ENCODE measurements at places on chromosomes 6 and 20.

DNA sequence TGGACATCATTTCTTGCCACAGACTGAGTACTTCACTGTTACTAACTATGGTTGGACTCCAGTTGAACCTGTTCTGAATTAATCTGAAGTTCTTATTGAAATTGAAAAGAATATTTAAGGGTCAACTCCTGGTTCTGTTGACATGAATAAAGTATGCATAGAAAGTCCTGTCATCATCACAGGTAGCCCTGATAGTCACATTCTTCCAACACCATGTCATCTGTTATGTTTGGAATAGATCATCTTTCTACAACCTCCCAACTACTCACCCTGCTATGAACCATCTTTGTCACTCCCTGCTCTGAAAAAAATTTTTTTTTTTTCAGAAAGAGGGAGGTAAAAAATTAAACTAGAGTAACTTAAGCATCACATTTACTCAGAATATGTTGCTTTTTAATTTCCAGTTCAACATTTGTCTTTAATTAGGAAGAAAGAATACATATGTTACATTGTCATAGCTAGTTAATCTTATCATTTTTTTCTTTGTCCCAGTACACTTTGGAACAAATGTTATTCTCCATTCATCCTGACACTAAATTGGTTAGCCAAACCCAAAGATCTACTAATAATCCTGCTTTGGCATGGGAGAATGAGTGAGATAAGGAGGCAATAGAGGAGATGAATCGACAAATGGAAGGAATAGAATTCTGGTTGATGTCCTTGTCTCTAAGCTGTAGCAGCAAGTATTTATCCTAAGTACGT, 775.1 kb upstream of the NRSN1 start:
- no peak overlapping the region for H3K27ac ChIP-seq
- no peaks in the 10 kb centered on the region for H3K4me1 ChIP-seq
- H3K27me3 ChIP-seq = no peaks in the 10 kb centered on the region
- H3K4me3 ChIP-seq = no peak overlapping the region
- DNase-seq = no peak
- H3K36me3 ChIP-seq = no peaks in the 10 kb centered on the region

- no peak overlapping the region for H3K27ac ChIP-seq
- H3K27me3 ChIP-seq = no peaks in the 10 kb centered on the region
- no peaks in the 10 kb centered on the region for H3K4me1 ChIP-seq
- no peaks in the 10 kb centered on the region for H3K36me3 ChIP-seq
- H3K4me3 ChIP-seq = no peak overlapping the region
Measured at GRCh38 chr6:38354905-38355304, 284.8 kb downstream of the BTBD9 start.

- no peaks in the 10 kb centered on the region for H3K27me3 ChIP-seq
- H3K4me3 ChIP-seq = no peak overlapping the region
- DNase-seq = no peak
- H3K27ac ChIP-seq = no peak overlapping the region
- no peaks in the 10 kb centered on the region for H3K4me1 ChIP-seq
Measured at GRCh38 chr6:46377209-46377608, 114.0 kb downstream of the RCAN2 start.

GRCh38 chr20:59324521-59325141, 24.2 kb downstream of the EDN3 start:
- no peaks in the 10 kb centered on the region for H3K36me3 ChIP-seq
- no peak overlapping the region for H3K4me3 ChIP-seq
- no peaks in the 10 kb centered on the region for H3K4me1 ChIP-seq
- H3K27me3 ChIP-seq = no peaks in the 10 kb centered on the region
- H3K27ac ChIP-seq = no peak overlapping the region

GRCh38 chr6:124057461-124057860, 253.8 kb downstream of the NKAIN2 start:
- H3K27ac ChIP-seq = no peak overlapping the region
- no peaks in the 10 kb centered on the region for H3K36me3 ChIP-seq
- H3K27me3 ChIP-seq = no peaks in the 10 kb centered on the region
- H3K4me1 ChIP-seq = no peaks in the 10 kb centered on the region
- no peak for DNase-seq

DNA sequence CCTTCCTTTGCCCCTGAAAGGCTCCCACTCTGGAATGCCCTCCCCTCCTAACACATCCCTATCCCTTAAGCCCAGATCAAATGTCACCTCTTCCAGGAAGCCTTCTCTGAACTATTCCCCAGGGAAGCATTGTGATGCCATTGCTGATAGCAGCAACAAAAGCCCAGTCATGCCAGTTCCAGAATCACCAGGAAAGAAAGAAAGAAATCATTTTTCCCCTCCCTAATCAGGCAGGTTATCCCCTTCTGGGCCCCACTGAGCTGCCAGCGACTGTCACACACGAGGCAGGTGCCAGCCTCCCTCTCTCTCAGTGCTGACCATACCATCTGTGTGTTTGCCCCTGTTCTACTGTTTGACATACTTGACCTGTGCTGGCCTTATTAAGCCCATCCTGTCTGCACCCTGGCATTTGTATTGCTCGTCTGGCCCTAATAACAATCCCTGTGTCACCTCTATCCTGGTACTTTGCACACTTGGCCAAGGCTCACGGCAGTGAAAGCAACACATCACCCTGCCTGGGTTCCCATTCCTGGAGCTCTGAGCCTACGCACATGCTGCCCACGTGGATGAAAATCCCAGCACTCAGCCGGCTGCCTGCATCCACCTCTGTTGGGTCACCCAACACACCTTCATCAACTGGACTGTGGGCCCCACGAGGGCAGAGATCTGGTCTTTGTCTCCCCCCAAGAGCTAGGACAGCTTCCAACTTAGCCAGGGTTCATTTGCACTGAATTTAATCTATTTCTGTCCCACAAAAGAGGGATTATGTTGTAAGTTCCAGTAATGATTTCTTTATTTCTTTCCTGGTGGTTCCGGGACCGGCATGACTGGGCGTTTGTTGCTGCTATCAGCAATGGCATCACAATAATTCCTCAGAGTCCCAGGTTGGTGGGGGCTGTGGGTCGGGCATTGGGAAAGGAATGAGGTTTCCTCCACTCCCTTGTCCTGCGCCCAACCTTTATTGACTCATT, 5.3 kb upstream of the BPIFB1 start:
- no peaks in the 10 kb centered on the region for H3K4me1 ChIP-seq
- H3K4me3 ChIP-seq = no peak overlapping the region
- no peak overlapping the region for H3K27ac ChIP-seq
- H3K27me3 ChIP-seq = no peaks in the 10 kb centered on the region

- H3K36me3 ChIP-seq = no peaks in the 10 kb centered on the region
- H3K4me1 ChIP-seq = no peaks in the 10 kb centered on the region
- no peaks in the 10 kb centered on the region for H3K27me3 ChIP-seq
- H3K4me3 ChIP-seq = no peak overlapping the region
- H3K27ac ChIP-seq = no peak overlapping the region
- no peak for DNase-seq
Measured at GRCh38 chr6:100138346-100139022, 144.5 kb upstream of the MCHR2 start.

- no peak for DNase-seq
- H3K27ac ChIP-seq = no peak overlapping the region
- H3K36me3 ChIP-seq = no peaks in the 10 kb centered on the region
Measured at GRCh38 chr6:20109526-20109925, 102.7 kb downstream of the MBOAT1 start.

- no peak overlapping the region for H3K27ac ChIP-seq
- no peak overlapping the region for H3K4me3 ChIP-seq
- no peaks in the 10 kb centered on the region for H3K4me1 ChIP-seq
- no peaks in the 10 kb centered on the region for H3K27me3 ChIP-seq
- no peak for DNase-seq
- no peaks in the 10 kb centered on the region for H3K36me3 ChIP-seq
Measured at GRCh38 chr6:156925718-156926607, 148.8 kb downstream of the ARID1B start.

DNA sequence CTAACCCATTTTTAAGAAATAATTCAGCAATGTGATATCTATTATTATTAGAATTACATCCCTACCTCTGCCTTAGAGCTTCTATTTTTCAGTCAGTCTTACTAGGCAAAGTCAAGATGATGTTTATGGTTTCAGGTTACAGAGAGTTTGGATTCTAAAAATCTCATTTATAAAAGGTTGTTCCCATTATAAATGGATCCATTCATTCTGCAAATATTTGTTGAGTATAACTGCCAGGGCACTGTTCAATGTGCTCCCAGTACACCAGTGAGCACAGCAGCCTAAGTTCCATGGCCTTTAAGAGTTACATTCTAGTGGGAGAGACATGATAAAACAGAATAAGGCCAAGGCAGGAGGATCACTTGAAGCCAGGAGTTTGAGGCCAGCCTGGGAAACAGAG, 75.9 kb upstream of the EYA4 start:
- H3K27me3 ChIP-seq = no peaks in the 10 kb centered on the region
- H3K4me3 ChIP-seq = no peak overlapping the region
- no peak overlapping the region for H3K27ac ChIP-seq
- no peaks in the 10 kb centered on the region for H3K4me1 ChIP-seq

DNA sequence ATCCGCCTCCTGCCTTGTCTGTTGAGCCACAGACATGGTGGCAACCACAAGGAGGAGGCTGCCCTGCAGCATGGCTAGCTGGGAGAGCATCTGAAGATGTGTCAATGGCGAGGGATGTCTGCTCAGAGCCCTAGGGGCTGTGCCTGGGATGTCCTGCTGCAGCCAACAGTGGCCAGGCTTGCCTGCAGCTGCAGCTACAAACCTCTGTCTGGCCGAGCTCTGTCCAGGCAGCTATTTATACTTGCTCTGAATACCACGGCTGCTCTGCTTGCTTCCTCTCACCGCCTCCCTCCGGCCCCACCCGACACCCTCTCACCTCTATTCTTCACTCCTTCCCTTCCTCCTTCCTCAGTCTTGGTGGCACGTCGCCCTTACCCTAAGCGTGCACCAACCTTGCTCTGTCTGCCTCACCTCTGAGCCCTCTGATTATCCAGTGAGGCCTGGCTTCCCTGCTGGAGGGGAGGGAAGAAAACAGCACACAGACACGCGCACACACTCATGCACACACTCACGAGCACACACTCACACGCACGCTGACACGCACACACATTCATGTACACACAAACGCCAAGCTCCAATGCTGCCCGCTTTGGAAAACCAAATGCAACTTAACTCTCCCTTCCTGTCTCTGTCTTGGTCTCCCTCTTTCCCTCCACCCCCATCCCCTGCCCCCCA, at the start of gene ANGPT4:
TSS of gene ANGPT4 (minus strand) at position 210 of the 675 bp plus-strand sequence. CDS start at position 90, 120 bp downstream.
- H3K4me3 ChIP-seq = no peak within 1 kb of the TSS
- no peaks in the 10 kb centered on the region for H3K4me1 ChIP-seq
- no peaks in the 10 kb centered on the region for H3K36me3 ChIP-seq
- H3K27ac ChIP-seq = no peak within 1 kb of the TSS
- DNase-seq = no peak

GRCh38 chr20:36472637-36473090, 68.7 kb upstream of the MYL9 start:
- H3K36me3 ChIP-seq = no peaks in the 10 kb centered on the region
- H3K4me1 ChIP-seq = peaks cover 11% of the 10 kb centered on the region
- peak overlapping the region; percentile 83 for H3K27ac ChIP-seq
- H3K27me3 ChIP-seq = no peaks in the 10 kb centered on the region

- no peaks in the 10 kb centered on the region for H3K36me3 ChIP-seq
- no peak for DNase-seq
- no peaks in the 10 kb centered on the region for H3K27me3 ChIP-seq
- H3K4me1 ChIP-seq = no peaks in the 10 kb centered on the region
- H3K4me3 ChIP-seq = no peak overlapping the region
Measured at GRCh38 chr6:155832596-155832995, 377.0 kb upstream of the NOX3 start.

DNA sequence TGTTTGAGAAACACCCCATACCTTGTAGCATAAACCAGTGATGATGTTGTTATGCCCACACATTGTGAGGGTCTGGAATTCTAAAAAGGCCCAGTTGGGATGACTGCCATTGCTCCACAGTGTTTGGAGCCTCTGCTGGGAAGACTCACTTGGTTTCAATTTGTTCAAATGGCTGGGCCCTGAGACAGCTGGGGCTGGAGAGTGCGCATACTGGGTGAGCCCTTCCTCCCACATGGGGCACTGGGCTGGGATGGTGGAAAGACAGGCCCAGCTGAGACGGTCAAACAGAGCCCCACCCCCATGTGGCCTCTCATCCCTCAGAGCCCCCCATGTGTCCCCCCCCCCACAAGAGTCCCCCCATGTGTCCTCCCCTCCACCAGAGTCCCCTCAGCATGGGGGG, 20.3 kb upstream of the RNASET2 start:
- no peak overlapping the region for H3K4me3 ChIP-seq
- H3K27ac ChIP-seq = no peak overlapping the region
- H3K36me3 ChIP-seq = no peaks in the 10 kb centered on the region
- H3K4me1 ChIP-seq = no peaks in the 10 kb centered on the region

- no peak for DNase-seq
- no peak overlapping the region for H3K27ac ChIP-seq
- H3K36me3 ChIP-seq = no peaks in the 10 kb centered on the region
Measured at GRCh38 chr6:147161974-147162495, 42.2 kb upstream of the STXBP5 start.

DNA sequence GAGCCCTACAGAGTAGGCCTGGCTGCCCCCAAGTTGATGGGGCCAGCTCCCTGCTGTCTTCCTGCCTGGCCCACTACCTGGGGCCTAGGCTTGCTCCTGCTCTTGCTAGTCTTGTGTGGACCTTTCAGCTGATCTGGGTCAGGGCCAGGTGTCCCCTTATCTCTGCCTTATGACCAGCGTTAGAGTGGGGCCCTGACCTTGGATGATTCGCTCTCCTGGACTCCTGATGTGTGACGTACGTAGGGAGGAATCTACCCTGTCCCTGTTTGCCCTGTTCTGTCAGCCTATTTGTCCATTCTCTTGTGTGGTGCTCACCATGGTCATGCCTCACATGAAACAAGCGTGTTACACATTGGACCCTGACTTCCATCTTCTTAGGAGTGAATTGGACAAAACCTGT, 571.8 kb downstream of the QKI start:
- H3K27me3 ChIP-seq = no peaks in the 10 kb centered on the region
- no peak overlapping the region for H3K4me3 ChIP-seq
- no peak overlapping the region for H3K27ac ChIP-seq
- no peaks in the 10 kb centered on the region for H3K4me1 ChIP-seq
- H3K36me3 ChIP-seq = no peaks in the 10 kb centered on the region

- DNase-seq = no peak
- H3K27me3 ChIP-seq = no peaks in the 10 kb centered on the region
- no peaks in the 10 kb centered on the region for H3K36me3 ChIP-seq
- no peaks in the 10 kb centered on the region for H3K4me1 ChIP-seq
- no peak overlapping the region for H3K27ac ChIP-seq
Measured at GRCh38 chr20:33914919-33915318, 78.8 kb upstream of the RALY start.

DNA sequence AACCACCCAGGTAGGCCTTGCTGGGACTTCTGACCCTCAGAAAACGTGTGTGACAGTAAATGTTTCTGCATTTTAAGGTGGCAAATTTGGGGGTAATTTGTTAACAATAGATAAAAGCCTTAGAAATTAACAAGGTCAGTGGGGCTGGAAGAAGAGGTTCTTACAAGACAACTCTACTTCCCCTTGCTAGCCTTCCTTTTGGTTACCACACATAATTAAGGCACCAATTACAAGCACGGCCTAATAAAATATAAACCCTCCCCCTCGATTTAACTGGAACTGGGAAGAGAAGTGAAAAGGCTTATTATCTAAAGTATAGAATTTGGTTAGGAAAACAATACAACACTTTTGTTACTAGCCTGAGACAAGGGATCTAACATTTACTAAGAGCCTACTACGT, 38.8 kb downstream of the ELOVL5 start:
- H3K27me3 ChIP-seq = no peaks in the 10 kb centered on the region
- no peak for DNase-seq
- no peak overlapping the region for H3K27ac ChIP-seq
- H3K36me3 ChIP-seq = no peaks in the 10 kb centered on the region
- no peak overlapping the region for H3K4me3 ChIP-seq
- H3K4me1 ChIP-seq = no peaks in the 10 kb centered on the region

GRCh38 chr6:113103634-113104361, 753.3 kb upstream of the MARCKS start:
- DNase-seq = no peak
- H3K27ac ChIP-seq = no peak overlapping the region
- no peaks in the 10 kb centered on the region for H3K36me3 ChIP-seq
- no peaks in the 10 kb centered on the region for H3K4me1 ChIP-seq
- no peak overlapping the region for H3K4me3 ChIP-seq

Measured in breast epithelium (tissue), 4 donors.